ENCODE measurements at places on chromosomes 7 and 10. TPM values are rescaled to one million over a fixed set of nuclear protein-coding genes. Genes with fewer than 3 reads are reported as not detected.

NPC1L1 gene
- 0.07 TPM for total RNA-seq

XPNPEP1 gene
- 36.7 TPM for total RNA-seq

RSPH10B gene
- not detected for total RNA-seq

WEE2 gene
- total RNA-seq = not detected

PITX3 gene
- 0.32 TPM for total RNA-seq

OPN4 gene
- total RNA-seq = not detected

C10orf105 gene
- total RNA-seq = not detected

ANKRD30A gene
- 1.4 TPM for total RNA-seq

POU6F2 gene
- not detected for total RNA-seq

PIP gene
- not detected for total RNA-seq

NYAP1 gene
- 0.98 TPM for total RNA-seq

PLEKHS1 gene
- total RNA-seq = not detected

CAMK2B gene
- 0.15 TPM for total RNA-seq

PDE6C gene
- not detected for total RNA-seq

GRID1 gene
- 0.35 TPM for total RNA-seq

CDNF gene
- total RNA-seq = 2.4 TPM

NPFFR1 gene
- not detected for total RNA-seq

CDC14C gene
- not detected for total RNA-seq

SLC16A12 gene
- total RNA-seq = 0.03 TPM

COL13A1 gene
- 0.43 TPM for total RNA-seq

NUTM2B gene
- 0.27 TPM for total RNA-seq

HOXA6 gene
- 1.9 TPM for total RNA-seq

CCDC172 gene
- total RNA-seq = not detected

SPDYE5 gene
- total RNA-seq = not detected

PON3 gene
- 28.2 TPM for total RNA-seq

INTS1 gene
- total RNA-seq = 50.1 TPM

Measured in A549 treated with CpdA at 1 μM for 4 hours (cell line).